NCI-H774 (cell line): ENCODE measurements at places on chromosomes 7 and 10.

DNA sequence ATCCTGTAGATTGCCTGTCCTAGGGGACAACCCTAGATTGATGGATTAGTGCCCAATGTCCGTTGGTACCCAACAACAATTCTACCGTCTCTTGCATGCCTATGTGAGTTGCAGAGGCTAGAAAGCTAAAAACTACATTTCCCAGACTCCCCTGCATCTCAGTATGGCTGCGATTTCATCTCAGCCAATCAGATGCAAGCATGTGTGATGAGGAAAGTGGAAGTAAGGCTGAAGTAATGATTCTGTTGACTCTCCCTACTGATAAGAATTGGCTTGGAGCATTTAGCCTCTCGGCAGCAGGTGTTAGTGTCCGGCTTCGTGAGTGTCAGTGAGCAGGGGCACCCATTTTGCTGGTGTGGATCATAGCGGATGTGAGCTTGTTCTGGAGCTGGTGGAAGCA is 171.9 kb downstream of the FGFR2 start:
- DNase-seq, result no peak

- no peak for DNase-seq
Measured at GRCh38 chr10:6815346-6815745, 235.3 kb upstream of the PRKCQ start.

DNA sequence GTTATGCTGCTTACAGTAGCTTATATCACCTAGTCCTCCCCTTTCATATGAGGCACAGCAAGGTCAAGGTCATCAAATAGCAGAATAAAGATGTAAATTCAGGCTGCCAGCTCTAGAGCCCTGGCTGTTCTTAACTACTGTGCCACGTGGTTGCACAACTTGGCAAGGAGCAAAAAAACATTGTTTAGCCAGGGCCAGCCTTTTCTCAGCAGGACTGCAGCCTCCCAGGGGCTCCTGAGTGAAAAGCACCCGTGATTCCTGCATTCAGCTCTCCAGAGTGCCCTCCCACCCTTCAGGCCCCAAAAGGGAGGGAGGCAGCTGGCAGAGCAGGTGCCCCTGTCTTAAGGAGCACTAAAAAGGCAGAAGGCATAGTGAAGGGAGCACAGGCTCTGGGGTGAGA is 31.8 kb upstream of the TM9SF3 start:
- no peak for DNase-seq

- DNase-seq, result no peak
Measured at GRCh38 chr10:62710182-62710581, 94.3 kb upstream of the ADO start.

- DNase-seq, result peak; percentile 81
Measured at GRCh38 chr10:91632671-91633550, at the start of gene PPP1R3C. PPP1R3C (minus strand) TSS chr10:91633071; CDS start chr10:91632969, 102 bp downstream.

GRCh38 chr7:17640730-17641377 is 299.4 kb downstream of the SNX13 start:
- peak; percentile 23 for DNase-seq

- no peak for DNase-seq
Measured at GRCh38 chr10:73916761-73917470, 6.0 kb downstream of the PLAU start.

- DNase-seq, result no peak
Measured at GRCh38 chr7:27863880-27864279, 123.9 kb downstream of the TAX1BP1 start.

DNA sequence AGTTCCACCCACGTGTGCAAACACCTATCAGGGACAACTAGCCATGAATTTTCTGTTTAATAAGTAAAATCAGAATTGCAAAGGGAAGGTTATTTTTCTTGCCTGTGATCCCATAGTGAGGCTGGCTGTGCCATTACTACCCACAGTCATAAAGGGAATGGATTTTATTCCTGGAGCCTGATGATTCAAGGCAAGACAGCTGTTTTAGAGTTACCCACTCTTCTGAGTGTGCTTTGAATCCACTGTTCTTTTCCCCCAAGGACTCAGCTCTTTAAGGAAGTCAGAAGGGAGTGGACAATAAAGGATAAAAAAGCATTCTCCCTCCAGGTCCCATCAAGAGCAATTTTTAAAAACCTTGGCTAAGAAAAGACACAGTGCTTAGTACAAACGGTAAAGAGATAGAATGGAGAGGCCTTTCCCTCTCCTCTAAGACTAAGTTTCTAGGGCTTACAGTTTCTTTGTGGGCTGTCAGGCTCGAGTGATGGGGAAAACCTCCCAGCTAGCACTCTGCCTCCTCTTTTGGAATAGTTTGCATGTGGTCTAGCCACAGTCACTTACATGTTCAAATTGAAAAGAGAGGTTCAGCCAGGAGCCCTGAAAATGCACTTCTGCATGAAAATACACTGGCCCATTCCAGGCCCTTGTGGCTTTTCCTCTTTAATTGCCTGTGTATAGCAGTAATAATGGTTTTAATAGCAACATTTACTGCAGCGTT is 5.1 kb upstream of the LRRC4 start:
- DNase-seq, result no peak

DNA sequence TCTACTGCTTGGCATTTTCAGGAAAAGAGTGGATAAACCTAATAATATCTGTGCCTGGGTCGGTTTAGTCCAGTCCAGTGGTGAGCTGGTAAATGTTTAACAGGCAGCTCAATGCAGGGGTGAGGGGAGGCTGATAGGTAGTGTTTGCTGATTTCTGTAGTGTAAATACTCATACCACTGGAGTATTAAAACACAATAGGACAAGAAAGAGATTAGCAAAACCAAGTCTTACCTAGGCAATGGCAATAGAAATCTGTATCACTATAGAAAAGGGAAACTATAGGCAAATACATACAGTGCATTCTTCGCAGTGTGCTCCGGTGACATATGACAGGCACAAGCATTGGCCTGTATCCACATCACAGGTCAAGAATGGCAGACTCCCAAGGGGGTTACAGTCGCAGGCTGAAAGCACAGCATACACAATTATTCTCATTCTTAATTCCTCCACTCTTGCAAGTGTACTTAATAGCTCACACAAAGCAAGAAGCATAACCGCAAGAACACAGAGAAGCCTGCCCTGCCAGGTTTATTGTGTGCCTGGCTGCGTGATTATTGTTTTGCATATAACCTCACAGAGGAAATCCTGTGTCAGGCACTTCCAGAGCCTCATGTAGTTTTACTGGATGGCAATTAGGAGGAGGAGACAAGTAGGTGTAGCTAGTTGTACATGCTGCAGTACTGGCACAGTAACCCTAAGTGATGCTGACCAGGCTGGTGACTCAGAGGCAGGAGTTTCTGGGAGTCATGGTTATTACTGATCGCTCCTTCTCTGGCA is 35.0 kb downstream of the LAMB4 start:
- peak; percentile 24 for DNase-seq

GRCh38 chr10:28411648-28412047 is 108.8 kb upstream of the MPP7 start:
- DNase-seq, result no peak

GRCh38 chr10:128095027-128095752 is 31.0 kb downstream of the MKI67 start:
- DNase-seq, result peak; percentile 10

- DNase-seq, result no peak
Measured at GRCh38 chr10:13105184-13105583, 5.2 kb downstream of the OPTN start.

DNA sequence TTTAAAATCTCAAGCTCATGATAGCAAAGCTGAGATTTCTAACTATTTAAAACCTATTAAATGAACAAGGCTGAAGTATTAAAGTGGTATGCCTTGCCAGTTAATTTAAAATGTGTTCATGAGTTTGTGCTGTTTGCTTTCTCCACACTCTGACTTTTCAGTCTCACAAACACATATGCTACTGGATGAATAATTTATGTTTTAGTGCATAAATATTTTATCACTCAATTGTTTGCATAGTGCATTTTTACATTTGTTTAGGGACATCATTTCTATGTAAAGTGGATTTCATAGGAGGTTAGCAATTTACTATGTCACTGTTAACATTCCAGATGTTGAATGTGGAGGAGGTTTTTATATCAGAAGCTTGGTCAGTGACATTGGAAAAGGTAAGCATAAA is 36.0 kb downstream of the TRUB1 start:
- DNase-seq, result no peak

- DNase-seq, result no peak
Measured at GRCh38 chr10:119663866-119664698, 12.9 kb downstream of the BAG3 start.

DNA sequence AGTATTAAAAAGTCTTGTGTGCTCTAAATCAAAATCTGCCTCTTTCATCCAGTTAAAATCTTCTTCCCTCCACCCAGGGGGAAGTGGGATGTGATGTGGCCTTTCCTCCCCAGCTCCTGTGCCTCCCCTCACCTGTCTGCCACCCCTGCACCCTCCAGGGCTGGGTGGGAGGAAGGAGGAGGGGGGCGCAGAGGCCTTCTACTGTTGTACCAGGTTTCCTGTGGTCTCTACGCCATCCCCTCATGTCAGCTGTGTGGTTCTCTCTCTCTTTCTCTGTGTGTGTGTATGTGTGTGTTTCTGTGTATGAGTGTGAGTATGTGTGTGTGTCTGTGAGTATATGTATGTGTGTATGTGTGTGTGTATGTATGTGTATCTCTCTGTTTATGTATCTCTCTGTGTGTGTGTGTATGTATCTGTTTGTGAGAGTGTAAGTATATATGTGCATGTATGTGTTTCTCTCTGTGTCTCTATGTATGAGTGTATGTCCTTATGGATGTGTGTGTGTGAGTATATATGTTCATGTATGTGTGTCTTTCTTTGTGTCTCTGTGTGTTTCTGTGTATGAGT is 45.5 kb upstream of the C10orf71 start:
- DNase-seq, result no peak

GRCh38 chr7:32169228-32169627 is 99.0 kb upstream of the PDE1C start:
- DNase-seq, result no peak

- no peak for DNase-seq
Measured at GRCh38 chr10:80856186-80856585, 318.5 kb downstream of the SH2D4B start.

DNA sequence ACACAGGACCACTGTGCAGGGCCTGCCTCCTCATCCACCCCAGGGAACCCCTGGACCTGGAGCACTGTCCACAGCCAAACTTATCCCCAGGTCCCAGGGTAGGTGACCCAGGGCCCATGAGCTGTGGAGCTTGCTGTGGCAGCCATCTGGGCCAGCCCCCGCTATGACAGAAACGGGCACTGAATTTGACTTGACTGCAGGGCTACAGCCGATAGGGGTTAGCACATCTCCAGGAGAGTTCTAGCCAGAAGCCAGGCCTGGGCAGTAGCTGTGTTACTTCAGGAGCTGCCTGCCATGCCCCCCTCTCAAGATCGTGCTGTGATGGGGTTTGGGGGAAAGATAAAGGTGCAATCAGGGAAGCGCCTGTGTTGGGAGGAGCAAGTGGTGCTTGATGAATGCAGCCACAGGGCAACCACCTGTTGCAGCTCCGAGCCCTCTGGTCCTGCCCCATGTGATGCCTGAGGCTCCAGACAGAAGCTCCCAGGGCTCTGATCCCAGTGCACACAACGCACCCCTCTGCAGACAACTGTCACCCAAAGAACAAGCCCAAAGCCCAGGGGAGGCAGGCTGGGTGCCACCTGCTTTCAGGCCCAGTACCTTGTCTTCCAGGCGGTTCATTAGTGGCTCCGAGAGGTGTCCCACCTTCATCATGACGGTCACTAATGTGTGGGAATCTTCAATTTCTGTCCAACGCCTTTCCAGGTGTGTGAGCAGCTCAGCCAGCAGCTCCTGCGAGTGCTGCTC is 6.5 kb downstream of the TBRG4 start:
- no peak for DNase-seq

- DNase-seq, result no peak
Measured at GRCh38 chr7:64599359-64599758, 36.5 kb upstream of the ZNF680 start.

GRCh38 chr7:142602183-142602582 is 147.1 kb upstream of the PRSS1 start:
- DNase-seq, result no peak

GRCh38 chr10:10826125-10826524 is 191.5 kb upstream of the CELF2 start:
- DNase-seq, result no peak

GRCh38 chr10:127195571-127196281 is 665 bp downstream of the INSYN2A start:
- no peak for DNase-seq
